ENCODE measurements at places on chromosomes 5 and 9.

DNA sequence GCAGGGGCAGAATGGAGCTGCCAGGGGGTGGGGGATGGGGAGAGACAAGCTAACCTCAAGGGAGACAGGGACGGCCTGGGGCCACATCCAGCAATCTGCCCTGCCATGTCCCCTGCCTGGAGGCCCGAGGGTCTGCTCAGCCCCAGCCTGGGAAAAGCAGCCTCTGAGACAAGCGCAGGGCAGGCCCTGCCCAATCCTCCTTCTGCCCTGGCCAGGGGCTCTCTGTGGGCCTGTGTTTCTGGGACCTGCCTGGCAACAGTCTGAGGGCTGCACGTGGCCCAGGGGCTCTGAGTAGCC lies 13.9 kb upstream of the QSOX2 start:
- DNase-seq = no peak

- DNase-seq = no peak
Observed at GRCh38 chr5:142852416-142853198, 82.4 kb downstream of the ARHGAP26 start.

GRCh38 chr9:127912882-127913281 lies 4.0 kb downstream of the ST6GALNAC4 start:
- DNase-seq = peak; percentile 34

- DNase-seq = no peak
Observed at GRCh38 chr5:73119451-73120157, 771 bp upstream of the TMEM171 start.

GRCh38 chr5:118144540-118144939 lies 843.8 kb downstream of the DTWD2 start:
- DNase-seq = no peak
